Epithelial cell of proximal tubule (primary cell): ENCODE measurements at places on chromosomes 1 and 21. TPM values are rescaled to one million over a fixed set of nuclear protein-coding genes. Genes with fewer than 3 reads are reported as not detected.

Gene PROX1
- total RNA-seq: under 0.01 and 0.06 TPM in 2 replicates

DNA sequence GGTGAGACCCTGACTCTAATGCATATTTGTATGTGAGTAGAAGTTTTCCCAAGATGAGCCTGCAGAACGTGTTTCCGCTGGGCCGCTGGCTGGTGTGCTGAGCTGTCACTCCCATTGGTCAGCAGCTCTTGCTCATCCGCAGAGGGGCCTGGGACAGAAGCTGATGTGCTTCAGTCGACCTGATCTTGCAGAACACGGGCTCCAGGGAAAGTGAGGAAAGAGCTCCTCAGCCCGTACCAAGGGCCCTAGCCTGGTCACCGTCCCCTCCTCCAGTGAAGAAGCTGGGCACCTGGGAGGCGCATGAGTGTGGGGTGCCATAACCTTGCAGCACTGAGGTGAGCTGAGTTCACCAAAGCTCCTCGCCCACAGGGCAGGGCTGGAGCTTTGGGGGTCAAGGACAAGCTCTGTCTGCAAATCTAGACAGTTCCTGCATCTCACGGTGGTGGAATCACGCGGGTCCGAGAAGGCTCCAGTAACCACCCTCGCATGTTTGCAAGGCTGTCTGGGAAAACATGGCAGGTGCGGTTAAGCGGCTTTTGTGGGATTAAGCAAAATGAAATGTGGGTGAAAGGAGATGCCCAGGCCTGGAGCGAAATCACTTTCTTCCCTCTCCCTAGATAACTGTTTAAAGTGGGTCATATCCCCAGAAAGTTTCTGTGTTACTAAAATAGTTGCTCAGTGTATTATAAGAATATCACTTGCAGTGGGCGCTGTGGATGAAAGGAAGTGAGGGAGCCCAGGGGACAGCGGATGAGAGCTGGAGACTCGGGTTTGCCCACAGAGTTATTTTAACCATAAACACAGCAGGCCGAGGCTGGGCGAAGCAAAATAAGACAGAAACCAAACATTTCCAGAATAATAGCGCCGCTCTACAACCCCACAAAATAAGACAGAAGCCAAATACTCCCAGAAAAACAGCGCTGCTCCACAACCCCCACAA lies 33.1 kb upstream of the LRRC3 start:
- DNase-seq: no peak

Gene C1orf185
- total RNA-seq: not detected in 2 replicates

GRCh38 chr1:6927626-6928025 lies 142.4 kb downstream of the CAMTA1 start:
- DNase-seq: no peak

- no peak for DNase-seq
These were observed 74.6 kb downstream of the DISP1 start for GRCh38 chr1:222889440-222889839.

GRCh38 chr1:205375835-205376545 lies 19.3 kb upstream of the KLHDC8A start:
- DNase-seq: no peak

DNA sequence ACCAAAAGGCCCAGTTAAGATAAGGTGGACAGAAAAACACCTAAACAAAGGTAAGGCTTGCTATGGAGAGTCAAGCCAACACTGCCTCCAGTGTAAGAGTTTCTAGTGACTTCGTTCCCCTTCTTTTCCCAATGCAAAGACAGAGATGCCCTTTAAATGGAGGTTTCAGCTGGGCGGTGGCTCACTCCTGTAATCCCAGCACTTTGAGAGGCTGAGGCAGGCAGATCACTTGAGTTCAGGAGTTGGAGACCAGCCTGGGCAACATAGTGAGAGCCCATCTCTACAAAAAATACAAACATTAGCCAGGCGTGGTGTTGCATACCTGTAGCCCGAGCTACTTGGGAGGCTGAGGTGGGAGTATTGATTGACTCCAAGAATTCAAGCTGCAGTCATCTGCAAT lies 24.0 kb upstream of the COL6A1 start:
- DNase-seq: no peak

- no peak for DNase-seq
These were observed 187.0 kb upstream of the RUNX1 start for GRCh38 chr21:35236090-35236489.

DNA sequence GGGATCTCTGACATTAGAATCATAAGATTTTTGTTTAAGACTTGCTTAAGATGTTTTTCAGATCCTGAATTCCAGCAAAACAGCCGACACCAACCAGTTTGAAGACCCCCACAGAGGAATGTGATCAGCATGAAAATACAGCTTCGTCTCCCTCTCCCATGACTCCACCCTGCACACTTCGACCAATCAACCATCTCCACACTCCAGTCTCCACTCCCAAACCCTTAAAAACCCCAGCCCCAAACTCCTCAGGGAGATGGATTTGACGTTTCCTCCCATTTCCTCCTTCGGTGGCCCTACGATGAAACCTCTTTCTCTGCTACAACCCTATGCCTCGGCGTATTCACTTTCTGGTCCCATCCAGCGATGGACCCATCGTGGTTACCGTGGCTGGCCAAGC lies 30.1 kb upstream of the KIF26B start:
- no peak for DNase-seq
